ENCODE measurements at places on chromosomes 13 and 19. TPM values are rescaled to one million over a fixed set of nuclear protein-coding genes. Genes with fewer than 3 reads are reported as not detected.
A peak's percentile ranks its signal among the peaks of the same experiment; 100 is the strongest.

CD22 gene
- 0.70 TPM for total RNA-seq

ZNF44 gene
- total RNA-seq, result 10.8 TPM

- DNase-seq, result no peak
These were observed 88.6 kb upstream of the MYCBP2 start for GRCh38 chr13:77415253-77416071.

GRCh38 chr13:78193846-78194245 is 275.2 kb upstream of the EDNRB start:
- no peak for DNase-seq

DNA sequence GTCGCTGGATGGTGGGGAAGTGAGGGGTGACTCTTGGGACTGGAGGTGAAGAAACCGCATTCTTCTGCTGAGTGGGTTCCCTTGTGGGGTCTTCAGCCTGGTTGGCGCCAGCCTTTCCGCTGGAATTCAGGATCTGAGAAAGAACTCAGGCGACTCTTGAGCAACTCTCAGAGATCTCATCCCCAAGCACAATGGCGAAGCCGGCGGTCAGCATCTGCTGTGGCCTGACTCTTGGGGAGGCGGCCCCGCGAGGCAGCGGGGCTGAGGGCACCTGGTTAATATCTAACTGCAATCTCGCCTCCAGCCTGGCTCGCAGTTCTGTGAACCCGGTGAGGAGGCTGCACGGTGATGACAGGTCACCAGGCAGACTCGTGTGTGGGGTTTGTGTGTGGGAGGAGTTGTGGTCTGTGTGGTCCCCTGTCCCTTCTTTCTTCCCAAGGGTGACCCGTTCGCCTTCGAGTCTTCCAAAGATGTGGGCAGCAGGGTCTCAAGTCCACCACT is 883 bp downstream of the ZNF441 start:
- DNase-seq, result peak; percentile 75

GRCh38 chr19:17703824-17704463 is 15.3 kb upstream of the MAP1S start:
- DNase-seq, result peak; percentile 84

CEACAM7 gene
- total RNA-seq, result not detected

CCL25 gene
- total RNA-seq, result not detected

SWSAP1 gene
- 1.3 TPM for total RNA-seq

SPINT2 gene
- 17.3 TPM for total RNA-seq

DNA sequence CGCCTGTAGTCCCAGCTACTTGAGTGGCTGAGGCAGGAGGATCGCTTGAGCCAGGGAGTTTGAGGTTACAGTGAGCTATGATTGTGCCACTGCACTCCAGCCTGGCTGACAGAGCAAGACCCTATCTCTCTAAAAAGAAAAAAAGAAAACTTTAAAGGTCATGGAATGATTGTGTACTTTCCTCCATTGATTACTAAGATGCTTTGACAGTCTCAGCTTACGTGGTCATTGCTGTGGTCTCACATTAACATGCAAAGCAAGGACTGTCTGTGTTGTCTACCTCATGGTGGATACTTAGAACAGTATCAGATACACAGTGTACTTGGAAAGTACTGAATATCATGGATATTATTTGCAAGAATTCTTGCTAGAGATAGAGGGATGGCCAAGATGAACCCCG is 14.0 kb upstream of the TNFSF14 start:
- DNase-seq, result no peak

DNA sequence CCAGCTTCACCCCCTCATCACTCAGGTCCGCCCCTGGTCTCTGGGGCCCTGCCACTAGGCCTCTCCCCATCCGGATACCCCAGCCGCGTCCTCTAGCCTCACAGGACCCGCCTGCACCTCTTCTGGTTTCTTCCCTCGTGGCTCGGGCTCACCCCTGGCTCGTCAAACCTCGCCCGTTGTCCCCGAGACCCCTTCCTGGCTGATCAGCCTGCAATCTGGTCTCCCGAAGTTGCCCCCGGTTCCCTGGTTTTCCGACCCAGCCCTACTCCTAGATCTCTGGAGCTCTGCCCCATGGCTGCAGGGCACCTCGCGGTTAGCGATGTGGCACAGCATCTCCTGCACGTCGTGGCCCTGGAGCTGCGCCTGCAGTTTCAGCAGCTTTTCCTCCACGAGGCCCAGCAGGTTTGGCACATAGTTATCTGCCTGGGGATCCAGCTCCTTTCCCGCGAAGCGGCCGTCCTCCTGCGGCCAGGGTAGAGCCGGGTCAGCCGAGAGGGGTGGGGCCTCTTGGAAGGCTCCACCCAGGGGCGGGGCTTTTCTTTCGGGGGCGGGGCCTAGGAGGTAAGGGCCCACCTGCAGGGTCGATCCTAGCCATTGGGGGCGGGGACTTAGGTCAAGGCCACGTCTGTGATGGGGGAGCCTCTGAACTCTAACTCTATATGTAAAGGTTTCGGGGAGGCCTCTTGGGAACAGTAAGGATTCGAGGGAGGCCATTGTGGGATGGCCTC is 2.4 kb upstream of the RGL3 start:
- no peak for DNase-seq

- no peak for DNase-seq
These were observed 50.2 kb upstream of the PSG2 start for GRCh38 chr19:43132696-43133095.

LSR gene
- 3.4 TPM for total RNA-seq

- DNase-seq, result no peak
These were observed 180.7 kb downstream of the STK24 start for GRCh38 chr13:98396071-98396710.

DNA sequence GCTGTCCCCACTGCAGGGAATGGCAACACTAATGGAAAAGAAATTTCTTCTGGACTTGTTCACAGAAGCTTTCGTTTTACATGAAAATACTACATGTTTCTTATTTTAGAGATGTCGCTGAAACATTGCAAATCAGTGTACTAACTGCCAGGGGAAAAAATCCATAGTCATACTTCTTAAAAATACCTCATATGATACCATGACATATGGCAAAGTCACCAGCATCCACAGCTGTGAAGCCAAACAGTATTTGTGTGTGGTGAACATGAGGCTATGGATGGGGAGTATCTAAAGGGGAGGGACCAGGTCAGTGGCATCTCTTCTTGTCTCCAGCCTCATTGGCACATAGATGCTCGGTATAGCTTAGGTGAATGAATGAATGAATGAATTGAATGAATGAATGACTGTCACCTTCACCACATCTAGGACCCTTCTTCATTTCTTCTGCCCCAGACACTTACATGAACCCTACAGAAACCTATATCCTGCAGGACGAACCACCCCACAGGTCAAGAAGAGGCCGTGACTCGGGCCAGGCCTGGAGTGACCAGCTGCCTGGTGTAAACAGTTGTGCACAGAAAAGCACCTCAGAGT is 14.6 kb upstream of the CD33 start:
- no peak for DNase-seq

GRCh38 chr13:37163641-37164265 is 58.3 kb upstream of the CSNK1A1L start:
- no peak for DNase-seq

DNA sequence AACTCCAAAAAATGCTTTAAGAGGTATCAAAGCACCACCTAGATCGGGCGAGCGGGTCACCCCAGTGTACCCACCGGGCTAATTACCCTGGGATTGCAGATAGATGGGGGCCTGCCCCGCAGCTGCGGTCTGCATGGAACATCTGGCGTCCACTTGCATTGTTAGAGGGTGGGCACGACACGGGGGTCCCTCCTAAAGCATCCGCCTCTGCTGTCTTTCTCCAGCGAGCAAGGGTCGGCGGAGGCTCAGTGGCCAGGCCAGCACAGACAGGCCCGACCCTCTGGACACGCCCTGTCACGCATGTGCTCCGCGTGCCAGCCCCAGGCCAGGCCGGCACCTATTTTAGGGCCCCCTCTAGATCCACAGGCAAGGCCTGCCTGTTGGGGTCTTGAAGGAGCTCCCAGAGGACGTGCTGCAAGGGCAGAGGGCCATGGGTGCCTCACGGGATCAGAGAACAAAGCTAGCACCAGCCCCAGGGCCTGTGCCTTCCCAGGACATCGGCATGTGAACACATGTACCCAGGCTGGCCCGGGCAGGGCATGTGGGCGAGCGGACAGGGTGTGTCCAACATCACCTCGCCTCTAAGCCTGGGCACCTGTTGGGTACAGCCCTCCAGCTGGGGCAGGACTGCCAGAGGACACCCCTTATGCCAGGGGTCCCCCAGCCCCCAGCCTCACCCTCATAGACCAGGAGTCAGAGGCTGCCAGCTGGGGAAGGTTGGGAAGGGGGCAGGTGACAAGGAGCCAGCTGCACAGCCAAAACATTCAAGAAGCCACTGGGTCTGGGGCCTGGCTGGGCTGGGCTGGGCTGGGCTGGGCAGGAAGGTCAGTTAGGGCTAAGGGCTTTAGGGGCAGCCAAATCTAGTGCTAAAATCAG is 35.6 kb upstream of the NANOS3 start:
- DNase-seq, result peak; percentile 86

CEACAM5 gene
- total RNA-seq, result 0.19 TPM

- DNase-seq, result no peak
These were observed 131.2 kb downstream of the IRS2 start for GRCh38 chr13:109655206-109655600.

GRCh38 chr13:39462428-39462827 is 140.6 kb downstream of the LHFPL6 start:
- no peak for DNase-seq
